ENCODE measurements at places on chromosomes 13 and 19.

- no peak for DNase-seq
Measured at GRCh38 chr13:113143466-113144254, 14.8 kb upstream of the PROZ start.

- DNase-seq = no peak
Measured at GRCh38 chr13:59368693-59369092, 795.0 kb downstream of the DIAPH3 start.

DNA sequence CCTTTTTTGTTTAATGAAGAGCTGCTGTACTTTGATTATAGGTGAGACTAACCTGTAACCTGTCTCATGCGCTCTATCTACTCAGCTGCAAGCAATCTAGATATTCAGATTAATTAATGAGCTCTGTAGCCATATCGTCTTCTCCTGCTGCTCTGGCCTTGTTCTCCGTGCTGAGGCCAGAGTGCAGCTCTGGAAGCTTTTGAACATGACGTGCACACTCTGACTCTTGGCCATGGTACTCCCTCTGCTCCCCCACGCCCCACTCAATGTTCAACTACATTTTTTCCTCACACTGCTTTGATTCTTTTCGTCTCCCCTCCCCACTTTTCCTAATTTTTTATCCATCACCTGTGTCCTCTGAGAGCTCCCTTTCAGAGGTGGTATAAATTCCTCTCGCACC lies 751.8 kb downstream of the FGF9 start:
- no peak for DNase-seq

- no peak for DNase-seq
Measured at GRCh38 chr13:42393573-42394360, 121.8 kb downstream of the AKAP11 start.

All from C1 segment of cervical spinal cord (tissue), 14 donors.